ENCODE measurements at places on chromosomes 4 and X.

DNA sequence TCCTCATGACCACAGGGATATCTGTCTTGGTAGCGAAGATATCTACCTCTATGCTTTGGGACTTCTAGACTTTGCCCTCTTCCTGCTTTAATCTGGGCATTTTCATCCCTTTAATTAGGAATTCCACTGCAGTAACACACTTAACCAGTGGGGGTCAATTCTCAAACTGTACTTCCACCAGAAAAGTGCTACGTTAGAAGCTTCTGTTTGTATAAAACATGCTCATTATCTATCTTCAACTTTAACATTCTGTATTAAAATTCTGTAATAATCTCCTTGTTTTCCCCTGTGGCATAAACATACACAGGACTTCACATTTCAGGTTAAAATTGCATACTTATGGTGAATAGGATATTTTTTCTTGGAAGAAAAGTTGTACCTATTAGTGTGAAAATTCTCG lies 105.6 kb downstream of the AMMECR1 start:
- DNase-seq: no peak

- DNase-seq: no peak
These were observed 9.6 kb downstream of the BMP3 start for GRCh38 chr4:81040012-81040659.

DNA sequence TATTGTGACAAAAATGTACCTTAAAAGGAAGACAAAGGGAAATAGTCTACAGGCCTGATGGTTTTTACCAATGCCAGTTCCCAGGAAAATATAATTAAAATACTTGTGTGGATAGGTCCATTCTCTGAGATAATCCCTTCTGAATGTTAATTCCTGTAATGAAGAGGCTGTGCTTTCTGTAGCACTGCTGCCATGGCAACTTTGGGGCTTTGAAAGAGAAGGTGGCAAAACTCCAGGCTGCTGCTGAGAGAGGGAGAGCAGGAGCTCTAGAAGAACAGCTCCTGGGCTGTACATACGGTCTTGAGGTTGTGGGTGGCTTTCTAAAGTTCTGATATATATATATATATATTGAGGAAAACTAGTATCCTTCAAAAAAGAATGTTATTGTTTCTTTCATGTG lies 125.4 kb downstream of the PDLIM5 start:
- DNase-seq: no peak

GRCh38 chr4:89069481-89069880 lies 12.5 kb upstream of the FAM13A start:
- DNase-seq: no peak

- DNase-seq: no peak
These were observed 1004.9 kb upstream of the ADGRL3 start for GRCh38 chr4:60195256-60195655.

- DNase-seq: no peak
These were observed 10.6 kb upstream of the C1QTNF7 start for GRCh38 chr4:15417233-15417660.

- no peak for DNase-seq
These were observed 54.6 kb upstream of the RAPGEF2 start for GRCh38 chr4:159048166-159048886.

- DNase-seq: no peak
These were observed 71.1 kb upstream of the KCNIP4 start for GRCh38 chr4:22019676-22020075.

DNA sequence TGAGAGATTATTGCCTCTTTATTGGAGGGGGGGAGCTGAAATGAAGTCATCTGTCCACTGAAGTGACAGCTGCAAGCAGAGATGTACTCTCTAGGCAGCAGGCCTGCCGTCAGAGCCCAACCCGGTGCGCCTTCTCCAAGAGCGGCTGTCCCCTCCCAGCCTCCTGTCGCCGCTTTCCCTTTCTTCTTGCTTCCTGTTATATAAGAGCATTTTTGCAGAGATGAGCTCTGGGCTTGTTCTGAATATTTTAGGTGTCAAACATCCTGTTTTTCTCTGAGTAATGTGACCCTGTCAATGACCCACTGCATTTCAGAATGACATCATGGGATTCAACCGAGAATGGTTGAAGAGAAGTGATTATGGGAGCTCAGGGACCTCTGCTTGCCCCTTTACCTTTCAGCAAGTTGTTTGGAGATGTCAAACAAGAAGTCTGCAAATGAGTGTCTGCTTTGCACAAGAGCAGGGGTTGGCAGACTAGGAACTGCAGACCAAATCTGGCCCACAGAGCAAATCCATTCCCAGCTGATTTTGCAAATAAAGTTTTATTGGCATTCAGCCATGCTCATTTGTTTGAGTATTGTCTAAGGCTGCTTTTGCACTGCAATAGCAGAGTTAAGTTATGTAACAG lies 79.9 kb downstream of the SLC9A6 start:
- DNase-seq: no peak

DNA sequence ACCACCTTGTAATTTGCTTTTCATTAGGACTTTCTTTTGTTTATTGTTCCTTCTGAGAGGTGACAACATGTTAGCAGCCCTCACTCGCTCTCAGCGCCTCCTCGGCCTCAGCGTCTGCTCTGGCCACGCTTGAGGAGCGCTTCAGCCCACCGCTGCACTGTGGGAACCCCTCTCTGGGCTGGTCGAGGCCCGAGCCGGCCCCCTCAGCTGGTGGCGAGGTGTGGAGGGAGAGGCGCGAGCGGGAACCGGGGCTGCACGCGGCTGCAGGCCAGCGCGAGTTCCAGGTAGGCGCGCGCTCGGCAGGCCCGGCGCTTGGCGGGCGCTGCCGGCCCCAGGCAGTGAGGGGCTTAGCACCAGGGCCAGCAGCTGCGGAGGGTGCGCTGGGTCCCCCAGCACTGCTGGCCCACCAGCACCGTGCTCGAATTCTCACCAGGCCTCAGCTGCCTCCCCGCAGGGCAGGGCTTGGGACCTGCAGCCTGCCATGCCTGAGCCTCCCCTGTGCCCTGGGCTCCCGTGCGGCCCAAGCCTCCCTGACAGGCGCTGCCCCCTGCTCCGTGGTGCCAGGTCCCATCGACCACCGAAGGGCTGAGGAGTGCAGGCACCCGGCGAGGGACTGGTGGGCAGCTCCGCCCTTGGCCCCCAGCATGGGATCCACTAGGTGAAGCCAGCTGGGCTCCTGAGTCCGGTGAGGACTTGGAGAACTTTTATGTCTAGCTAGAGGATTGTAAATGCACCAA lies 9.2 kb upstream of the AP1AR start:
- DNase-seq: no peak

GRCh38 chrX:100662796-100663195 lies 18.8 kb downstream of the SRPX2 start:
- DNase-seq: no peak

- DNase-seq: no peak
These were observed 180.4 kb upstream of the FAT1 start for GRCh38 chr4:186904101-186904500.

- DNase-seq: no peak
These were observed 20.2 kb upstream of the CHRNA9 start for GRCh38 chr4:40314951-40315350.

DNA sequence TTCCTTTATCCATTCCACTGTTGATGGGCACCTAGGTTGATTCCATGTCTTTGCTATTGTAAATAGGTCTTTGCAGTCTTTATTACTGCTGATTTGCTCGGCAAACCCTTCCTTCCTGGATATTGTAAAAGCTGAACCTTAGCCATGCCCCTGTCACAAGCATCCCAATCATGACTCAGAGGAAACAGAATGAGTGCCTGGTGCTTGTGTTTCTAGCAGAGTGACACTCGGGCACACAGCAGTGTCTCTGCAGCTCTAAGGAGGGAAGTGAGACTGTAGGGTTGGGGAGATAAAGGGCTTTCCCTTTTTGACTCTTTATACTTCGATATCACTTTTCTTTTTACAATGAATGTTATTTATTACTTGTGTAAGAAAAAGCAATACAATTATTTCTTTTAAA lies 83.3 kb downstream of the AKAP4 start:
- DNase-seq: no peak

DNA sequence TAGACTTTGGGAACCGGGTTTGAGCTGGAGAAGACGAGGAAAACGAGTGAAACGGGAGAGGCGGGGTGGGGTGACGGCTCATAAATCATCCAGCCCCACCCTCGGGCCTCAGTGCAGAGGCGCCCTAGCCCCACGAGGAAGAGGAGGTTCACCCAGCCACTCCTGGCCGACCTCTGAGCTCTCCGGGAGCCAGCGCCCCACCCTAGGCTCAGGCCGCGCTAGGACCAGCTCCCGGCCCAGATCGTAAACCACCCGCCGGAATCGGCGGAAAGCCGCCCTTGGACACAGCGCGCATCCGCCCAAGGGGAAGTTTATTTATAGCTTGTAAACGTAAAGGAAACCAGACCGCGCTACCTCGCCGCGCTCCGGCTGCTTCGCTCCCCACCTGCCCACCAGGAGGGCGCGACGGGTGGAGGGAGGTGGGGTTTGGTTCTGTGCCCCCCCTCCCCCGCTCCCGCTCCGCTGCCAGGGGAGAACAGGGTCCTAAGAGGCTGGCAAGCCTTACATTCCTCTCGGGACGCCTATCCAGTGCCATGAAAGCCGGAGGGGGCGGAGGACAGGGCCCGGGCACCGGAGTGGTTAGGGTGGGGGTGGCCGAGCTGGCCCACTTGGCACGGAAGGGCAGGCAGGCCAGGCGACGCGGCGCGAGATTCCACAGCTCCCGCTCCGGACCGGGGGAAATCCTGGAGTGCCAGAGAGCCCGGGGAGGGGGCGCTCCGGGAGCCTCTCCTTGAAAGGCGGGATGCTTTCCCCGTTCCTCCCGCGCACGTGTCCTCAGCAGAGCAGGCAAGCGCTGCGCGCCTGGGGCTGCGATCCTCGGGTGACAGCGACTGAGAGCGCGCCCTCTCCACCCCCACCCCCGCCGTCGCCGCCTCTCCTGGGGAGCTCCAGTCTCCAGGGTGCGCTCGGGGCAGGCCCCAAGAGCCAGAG lies 84.2 kb downstream of the BCOR start:
- DNase-seq: no peak

DNA sequence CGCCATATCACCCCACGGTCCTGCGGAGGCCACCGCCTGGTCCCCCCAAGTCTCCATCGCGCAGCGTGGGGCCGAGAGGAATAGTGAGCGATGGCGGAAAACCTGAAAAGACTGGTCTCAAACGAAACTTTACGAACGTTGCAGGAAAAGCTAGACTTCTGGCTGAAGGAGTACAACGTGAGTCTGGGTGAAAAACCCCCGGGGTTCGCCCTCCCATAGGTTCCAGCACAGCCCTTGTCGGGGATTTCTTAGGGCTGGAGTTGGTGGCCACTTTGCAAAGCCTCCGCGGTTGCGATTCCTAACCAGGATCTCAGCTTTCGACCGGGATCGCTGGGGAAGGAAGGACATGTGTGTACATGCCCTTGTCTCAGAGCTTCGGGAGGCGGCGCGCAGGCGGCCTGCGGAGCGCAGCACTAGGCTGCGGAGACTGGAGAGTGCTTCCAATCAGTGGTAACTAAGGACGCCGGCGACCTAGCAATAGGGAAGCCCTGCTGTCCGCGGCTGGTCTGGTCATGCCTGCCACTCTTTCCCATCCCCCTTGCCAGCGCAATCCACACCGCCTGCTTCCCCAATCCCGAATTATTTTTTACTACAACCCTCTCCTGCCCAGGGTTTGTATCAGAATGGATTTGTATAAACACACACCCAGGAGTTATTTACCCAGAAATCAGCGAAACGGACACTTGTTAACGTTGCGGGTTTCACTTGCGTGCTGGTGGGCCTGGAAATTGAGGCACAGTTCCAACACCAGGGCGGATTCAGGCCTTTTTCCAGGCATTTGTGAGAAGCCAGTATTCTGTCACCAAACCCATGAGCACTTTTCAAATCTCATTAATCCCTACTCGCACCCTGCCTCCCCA lies 741 bp downstream of the SPATA18 start:
- no peak for DNase-seq

- DNase-seq: no peak
These were observed 7.1 kb downstream of the ENOPH1 start for GRCh38 chr4:82437285-82438005.

DNA sequence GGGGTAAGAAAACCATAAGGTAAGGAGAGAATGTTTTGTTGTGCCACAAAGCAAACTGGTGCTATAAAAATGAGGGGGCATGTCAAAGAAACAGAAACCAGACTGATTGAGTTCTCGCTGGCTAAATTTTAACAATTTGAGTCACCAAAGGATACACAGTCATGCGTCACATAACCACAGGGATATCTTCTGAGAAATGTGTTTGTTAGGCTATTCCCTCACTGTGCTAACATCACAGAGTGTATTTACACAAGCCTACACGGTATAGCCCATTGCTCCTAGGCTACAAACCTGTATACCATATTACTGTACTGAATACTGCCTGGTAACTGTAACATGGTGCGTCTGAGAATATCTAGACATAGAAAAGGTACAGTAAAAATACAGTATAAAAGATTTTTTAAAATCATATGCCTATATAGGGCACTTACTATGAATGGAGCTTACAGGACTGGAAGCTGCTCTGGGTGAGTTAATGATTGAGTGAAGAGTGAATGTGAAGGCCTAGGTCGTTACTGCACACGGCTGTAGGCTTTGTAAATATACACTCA lies 50.1 kb downstream of the FBXW7 start:
- DNase-seq: no peak

GRCh38 chr4:140156529-140157171 lies 2.7 kb upstream of the MAML3 start:
- DNase-seq: no peak

- no peak for DNase-seq
These were observed 32.9 kb downstream of the CHM start for GRCh38 chrX:86014421-86014820.

GRCh38 chr4:797066-797465 lies 28.9 kb downstream of the CPLX1 start:
- DNase-seq: no peak

DNA sequence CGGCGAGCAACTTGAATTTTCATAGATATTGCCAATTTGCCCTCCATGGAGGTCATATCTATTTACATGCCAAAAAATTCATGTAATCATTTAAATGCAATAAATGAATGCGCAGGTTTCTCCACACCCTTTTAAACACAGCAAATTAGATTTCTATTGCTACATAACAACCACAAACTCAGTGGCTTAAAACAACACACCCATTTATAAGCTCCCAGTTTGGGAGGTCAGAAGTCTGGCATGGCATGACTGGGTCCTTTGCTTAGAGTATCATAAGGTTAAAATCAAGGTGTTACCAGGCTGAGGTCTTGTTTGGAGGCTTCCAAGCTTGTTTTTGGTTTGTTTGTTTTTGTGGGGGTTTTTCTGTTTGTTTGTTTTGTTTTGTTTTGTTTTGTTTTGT lies 49.9 kb upstream of the NYX start:
- no peak for DNase-seq

GRCh38 chr4:47493238-47494123 lies 8.4 kb downstream of the ATP10D start:
- no peak for DNase-seq

DNA sequence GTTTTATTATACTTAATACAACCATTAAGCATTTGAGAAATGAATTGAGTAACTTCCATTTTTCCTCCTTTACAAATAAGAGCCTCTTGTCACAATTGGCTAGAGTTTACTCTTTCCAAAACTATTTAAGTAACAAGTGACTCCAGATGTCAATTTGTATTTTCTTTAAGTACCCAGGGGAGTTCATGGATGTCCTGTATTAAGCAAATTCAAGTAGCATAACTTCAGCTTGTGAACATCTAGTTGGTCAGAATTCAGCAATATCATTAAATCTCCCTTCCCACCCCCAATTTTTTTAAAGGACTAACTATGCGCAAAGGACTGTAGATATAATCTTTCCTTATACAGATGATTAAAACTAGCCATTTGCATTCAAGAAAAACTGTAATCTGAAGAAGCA lies 1.4 kb upstream of the ADGRL3 start:
- DNase-seq: no peak
